ENCODE measurements at places on chromosomes 4 and X.
A peak's percentile ranks its signal among the peaks of the same experiment; 100 is the strongest.

DNA sequence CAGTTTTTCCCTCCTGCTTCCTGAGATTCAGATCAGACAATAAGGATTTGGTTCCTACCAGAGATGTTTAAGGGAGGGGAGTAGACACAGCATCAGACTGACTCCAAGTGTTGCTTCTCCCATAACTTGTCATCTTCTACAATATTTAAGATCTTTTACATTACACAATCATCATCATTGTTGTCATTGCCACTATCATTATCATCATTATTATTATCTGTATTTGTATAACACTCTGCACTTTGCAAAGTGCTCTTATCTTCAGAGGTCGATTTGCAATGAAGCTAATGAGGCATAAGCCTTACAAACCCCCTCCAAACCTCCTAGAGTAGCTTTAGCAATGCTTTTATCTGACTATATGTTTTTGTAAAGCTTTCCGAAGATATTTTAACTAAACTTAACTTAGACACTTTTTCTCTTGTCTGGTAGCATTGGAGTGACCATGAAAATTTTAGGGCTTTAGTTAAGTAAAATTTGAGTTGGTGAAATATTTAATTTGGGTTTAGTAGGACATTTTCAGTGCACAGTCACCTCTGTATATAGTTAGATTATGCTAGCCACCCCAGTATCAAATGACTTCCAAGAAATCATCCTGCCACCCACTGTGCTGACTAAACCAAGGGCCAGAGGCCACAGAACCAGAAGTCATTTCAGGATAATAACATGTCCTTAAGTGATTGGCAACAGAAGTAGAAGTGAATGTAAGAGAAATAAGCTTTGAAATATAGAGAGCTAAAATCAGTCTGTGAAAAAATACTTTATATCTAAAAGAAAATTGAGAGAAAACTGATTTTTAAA is 124.2 kb upstream of the NRK start:
- DNase-seq: no peak

GRCh38 chr4:159269116-159269515 is 166.2 kb downstream of the RAPGEF2 start:
- no peak for DNase-seq

DNA sequence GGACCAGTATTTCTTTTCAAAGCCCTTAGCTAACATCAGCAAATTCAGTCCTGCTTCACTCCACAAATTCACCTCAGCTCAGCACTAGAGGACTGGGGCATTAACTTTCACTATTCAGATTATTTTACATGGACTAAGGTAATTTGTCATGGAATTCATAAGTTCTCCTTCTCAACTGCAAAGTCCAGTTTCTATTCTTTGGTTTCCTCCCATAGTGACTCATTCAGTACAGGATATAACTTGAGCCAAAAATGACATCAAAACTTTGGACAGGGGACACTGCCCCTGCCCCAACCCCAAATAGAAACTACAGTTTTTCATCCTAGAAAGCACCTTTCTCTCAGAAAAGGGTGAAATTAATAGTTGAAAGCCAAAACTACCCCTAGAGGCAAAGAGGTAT is 52.7 kb downstream of the COX7B2 start:
- DNase-seq: no peak

- DNase-seq: peak; percentile 61
Observed at GRCh38 chr4:79576429-79576753, 168.4 kb upstream of the GK2 start.

DNA sequence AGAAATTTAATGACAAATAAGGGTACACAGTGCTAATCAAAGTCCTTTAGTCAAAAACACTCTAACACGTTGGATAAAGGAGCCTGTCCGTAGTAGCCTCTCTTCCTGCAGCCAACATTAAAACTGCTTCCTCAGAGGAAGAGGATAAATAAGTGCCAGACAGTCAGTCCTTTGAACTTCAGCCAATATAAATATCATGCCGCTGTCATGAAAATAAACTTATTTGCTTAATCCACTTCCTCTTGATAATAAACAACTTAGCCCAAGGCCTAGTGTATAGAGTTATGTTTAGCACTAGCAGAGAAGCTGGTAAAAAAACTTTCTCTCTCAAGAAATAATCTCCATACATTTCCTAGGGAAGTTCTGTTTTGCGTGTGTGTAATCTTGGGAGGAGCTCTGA is 196.7 kb downstream of the HS3ST1 start:
- DNase-seq: no peak

DNA sequence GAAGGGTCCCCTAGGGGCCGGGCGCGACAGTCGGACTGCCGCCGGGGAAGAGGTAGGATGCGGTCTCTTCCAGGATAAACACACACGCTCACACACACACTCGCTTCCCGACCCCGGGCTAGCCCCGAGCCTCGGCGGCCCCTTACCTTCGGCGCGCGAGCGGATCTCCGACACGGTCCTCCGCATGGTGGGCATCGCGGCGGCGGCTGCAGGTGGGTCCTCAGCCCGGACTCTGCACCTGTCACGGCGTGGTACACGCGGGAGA is 294 bp downstream of the ATP8A1 start:
- no peak for DNase-seq

- no peak for DNase-seq
Observed at GRCh38 chr4:89837385-89837992, 528 bp upstream of the SNCA start.

DNA sequence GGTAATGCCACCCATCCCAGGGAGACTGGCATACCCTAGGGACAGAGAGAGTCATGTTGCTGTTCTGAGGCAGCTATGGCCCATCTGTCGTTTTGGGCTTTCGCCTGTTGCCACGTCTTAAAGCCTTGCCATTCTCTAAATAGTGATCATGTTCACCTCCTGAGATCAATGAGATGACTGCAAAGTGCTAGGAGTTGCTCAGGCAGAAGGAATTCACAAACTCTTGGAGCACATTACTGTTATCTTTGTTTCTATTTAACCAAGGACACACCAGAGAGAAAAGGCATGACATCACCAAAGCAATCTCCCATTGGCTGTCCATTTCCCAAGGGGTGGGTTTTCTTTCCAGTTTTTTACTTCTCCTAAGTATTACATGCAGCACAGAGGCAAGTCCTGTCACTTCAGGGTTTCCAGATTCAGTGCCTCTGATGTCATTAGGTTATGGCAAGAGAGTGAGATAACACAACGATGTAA is 37.1 kb upstream of the SETD7 start:
- no peak for DNase-seq

- DNase-seq: no peak
Observed at GRCh38 chr4:54085284-54085683, 14.7 kb upstream of the GSX2 start.

- DNase-seq: no peak
Observed at GRCh38 chr4:86688026-86688425, 93.9 kb downstream of the PTPN13 start.

DNA sequence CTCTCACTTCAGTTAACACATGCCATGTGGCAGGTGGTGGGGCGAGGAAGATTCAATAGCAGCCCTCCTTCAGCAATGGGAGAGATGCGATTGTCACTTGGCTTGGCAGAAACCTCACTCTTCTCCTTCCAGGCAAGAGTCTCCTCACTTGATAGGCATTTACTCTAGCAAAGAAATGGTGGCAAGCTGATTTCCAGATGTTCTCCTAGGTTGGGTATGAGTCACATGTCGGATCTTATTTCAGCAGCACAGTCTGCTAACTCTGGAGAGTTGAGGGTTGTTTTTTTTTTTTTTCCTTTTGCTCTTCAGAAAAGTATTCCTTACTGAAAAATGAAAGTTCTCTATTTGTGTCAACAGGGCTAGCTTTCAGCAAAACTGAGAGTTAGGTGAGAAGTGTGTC is 119.5 kb upstream of the CHRDL1 start:
- peak; percentile 34 for DNase-seq

DNA sequence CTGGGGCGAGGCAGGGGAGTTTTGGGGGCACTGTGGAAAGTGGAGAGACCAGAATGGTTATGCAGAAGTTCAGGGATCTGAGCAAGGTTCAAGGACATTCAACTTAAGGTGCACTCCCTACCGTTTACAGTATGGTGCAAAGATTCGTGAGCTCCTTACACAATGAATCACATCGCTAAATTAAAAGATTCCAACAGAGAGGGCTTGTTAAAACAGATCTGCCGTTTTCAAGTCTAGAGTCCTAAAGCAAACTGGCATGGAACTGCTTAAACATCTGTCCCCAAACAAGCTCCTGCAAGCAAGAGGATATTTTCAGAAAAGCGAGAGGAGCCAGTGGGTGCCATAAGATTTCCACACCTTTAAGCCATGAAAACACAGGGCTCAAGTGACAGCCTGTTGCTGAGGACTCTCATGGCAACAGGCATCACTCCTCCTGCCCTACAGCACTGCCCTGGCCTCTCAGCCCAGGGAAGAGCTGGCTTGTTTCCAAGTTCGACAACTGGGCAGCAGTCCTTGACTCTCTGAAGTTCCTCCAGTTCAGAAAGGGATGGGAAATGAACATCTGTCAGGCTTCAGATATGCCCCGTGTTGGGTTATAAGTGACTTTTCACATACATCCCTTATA is 10.0 kb downstream of the FAM184B start:
- DNase-seq: no peak

GRCh38 chrX:82237328-82237727 is 1035.4 kb downstream of the SH3BGRL start:
- DNase-seq: no peak

DNA sequence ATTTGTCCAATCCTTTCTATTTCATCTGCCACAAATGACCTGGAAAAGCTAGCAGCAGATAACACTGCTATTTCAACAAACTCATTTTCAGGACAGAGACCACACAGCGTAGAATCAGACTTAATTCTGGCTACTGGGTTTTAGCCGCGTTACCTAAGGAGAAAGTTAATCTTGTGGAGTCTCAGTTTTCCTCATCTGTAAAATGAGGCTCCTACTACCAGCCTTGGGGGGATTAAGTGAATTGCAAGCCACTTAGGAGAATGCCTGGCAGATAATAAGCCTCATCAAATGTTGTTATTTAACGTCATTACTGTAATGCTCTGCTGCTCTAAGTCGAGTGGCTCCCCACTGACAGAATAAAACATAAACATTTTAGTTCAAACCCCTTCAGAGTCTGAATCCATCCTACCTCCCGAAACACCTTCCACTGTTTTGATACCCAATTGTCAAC is 1.4 kb downstream of the CCNI start:
- DNase-seq: peak; percentile 32

GRCh38 chr4:7854697-7855370 is 84.8 kb downstream of the AFAP1 start:
- DNase-seq: no peak

DNA sequence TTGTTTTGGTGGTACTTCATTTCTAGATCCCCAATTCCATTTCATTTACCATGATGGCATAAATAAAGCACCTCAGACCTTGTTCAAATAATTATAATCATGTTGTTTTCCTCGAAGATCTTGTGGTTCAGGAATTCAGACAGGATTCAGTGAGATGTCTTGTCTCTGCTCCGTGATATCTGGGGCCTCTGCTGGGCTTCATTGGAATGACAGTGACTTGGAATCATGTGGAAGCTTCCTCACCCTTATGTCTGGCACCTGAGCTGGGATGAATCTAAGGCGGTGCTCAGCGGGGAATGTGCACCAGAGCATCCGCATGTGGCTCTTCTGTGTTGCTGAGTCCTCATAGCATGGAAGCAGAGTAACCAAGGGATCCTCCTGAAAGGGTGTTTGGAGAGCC is 132.2 kb downstream of the VEGFC start:
- no peak for DNase-seq

- no peak for DNase-seq
Observed at GRCh38 chr4:39637221-39637585, 1.5 kb downstream of the SMIM14 start.

DNA sequence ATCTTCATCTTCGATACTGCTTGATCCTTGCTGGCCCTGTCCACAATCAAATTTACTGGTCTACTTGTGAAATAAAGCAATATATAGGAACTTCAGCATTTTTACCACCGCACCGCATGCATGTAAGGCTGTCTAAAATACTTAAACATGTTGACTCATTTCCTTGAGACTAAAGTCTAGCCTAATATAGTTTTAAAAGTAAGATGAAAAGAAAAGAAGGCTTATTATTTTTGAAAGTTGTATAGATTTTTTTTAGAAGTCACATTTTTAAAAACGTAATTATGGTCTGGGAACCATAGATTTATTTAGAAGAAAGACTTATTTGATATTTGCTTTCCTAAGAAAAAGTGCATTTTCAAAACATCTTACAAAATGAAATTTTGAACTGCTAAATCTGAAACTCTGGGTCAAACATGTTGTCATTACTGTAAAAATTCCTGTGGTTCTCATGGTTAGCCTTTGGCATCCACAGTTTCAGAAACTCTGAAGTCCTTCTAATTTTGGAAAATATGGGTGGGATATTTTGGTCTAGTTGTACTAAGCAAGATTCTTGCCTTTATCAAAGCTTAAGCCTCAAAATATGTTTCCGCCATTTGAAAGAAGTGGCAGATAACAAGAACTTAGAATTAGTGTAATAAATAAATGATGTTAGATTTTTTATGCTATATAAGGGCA is 423.5 kb upstream of the CTSO start:
- no peak for DNase-seq

DNA sequence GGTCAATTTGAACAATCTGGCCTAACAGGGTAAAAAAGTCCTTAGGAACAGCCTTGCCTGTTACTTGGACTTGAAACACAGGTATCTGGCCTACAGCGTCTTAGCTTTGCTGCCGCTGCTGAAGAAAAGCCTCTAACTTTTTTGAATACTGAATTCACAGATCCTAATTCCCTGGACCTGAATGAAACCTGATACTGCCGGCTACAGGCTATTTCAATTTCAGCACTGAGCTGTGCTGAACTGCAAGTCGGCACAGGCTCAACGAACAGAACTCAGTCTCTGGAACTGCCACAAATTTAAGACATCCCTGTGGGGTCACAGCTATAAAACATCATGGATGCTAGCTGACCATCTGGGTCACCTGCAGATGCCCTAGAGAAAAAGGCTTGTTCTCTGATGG is 7.2 kb downstream of the NR0B1 start:
- DNase-seq: peak; percentile 13

GRCh38 chrX:154429711-154430110 is 1.2 kb downstream of the ATP6AP1 start:
- no peak for DNase-seq

GRCh38 chrX:17668929-17669328 is 68.4 kb upstream of the SCML1 start:
- DNase-seq: no peak

- DNase-seq: no peak
Observed at GRCh38 chrX:69615342-69615741, 571 bp upstream of the EDA start.

DNA sequence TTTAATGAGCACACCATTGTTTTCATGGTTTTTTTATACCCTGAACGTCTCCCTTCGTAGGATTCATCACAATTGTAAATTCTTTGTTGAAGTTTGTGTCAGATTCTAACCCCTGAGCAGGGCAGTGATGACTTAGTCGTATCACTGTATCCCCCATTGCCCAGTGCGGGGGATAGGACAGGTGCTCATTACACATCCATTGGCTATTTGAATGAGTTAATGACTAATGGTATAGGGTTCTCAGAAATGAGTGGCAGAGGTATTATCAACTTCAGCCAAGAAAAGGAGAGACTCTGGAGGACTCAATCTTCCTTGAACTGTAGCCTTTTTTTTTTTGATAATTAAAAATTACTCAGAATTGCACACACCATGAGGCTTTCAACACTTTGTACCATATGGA is 64.6 kb downstream of the SYNPO2 start:
- DNase-seq: no peak

Measured in muscle of arm (tissue), 14 donors.